ENCODE measurements at places on chromosomes 3 and 15.

- no peak for DNase-seq
These were observed 26.2 kb downstream of the RBP2 start for GRCh38 chr3:139450159-139450558.

DNA sequence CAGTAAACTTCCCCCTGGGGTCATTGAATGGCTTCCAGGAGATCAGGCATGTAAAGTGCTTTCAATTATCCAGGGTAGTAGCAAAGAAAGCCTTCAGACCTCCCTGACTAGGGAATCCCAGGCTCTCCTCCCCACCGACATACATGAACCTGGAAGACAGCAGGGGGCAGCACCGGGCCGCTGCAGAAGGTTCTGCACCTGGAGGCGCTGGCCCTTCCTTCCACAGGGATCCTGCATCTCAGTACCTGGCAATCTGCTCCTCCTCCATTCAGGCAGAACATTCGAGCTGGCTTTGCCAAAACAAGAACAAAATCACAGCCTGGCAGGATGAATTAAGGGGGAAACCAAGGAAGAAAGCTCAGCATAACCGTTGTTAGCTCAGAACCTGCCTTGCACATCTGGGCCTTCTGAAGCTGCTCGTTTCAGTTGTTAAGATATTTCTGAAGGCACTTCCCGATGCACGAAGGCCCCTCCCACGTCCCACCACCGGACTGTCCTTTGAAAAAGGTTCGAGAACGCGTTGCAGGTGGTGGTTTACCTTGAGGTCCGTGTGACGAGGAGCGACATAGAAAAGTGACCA, 237.7 kb downstream of the SLCO3A1 start:
- no peak for DNase-seq

DNA sequence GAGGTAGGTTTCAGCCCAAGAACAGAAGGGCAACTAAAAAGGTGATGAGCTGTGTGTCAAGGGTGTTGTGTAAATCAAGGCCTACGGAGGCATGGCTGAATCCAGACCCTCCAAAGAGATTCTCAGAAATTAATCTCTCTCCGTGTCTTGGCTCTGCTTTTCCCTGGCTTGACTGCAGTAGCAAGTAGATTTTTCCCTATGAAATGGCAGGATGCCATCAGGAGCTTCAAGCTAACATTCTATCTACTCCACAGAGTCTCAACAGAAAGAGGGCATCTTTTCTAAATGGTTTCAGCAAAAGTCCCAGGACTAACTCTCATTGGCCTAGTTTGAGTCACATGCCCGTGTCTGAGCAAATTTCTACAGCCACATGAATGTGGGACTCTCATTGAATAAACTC, 58.3 kb downstream of the LSM3 start:
- DNase-seq = no peak

DNA sequence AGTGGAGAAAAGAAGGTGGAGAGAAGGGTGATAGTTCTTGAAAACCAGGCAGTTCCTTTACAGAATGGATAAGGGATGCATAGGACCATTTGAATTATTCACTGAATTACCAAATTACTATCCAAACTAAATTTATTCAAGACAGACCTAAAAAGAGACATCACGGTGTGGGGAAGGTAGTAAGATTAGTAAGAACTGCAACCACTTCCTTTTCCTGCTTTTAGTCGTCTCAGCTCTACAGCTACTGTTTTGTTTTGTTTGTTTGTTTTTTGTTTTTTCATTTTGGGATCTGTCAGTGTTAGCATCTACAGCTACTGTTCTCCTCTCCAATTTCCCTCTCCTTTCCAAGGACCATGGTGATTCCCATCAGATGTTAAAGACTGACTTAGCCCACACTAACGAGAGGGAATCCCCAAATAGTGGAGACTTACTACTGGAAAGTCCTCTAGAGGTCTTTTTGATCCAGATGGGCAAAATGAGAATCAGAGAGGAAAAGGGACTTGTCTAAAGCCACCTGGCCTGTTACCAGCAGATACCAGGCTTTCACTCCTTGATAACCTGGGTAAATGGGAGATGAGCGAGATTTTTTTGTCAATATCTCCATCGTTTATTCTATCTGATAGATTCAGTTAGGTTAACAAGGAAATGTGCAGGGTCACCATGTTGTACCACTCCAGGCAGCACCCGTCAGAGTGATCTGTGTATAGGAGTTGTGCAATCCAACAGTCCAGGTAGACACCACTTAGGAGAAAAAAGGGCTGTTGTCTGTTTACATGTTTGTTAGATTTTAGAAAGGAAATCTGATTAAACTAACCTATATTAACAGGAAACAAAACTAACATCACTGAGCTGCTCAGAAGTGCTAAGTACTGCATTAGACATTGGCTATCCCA, 6.0 kb downstream of the HCLS1 start:
- no peak for DNase-seq

GRCh38 chr3:147413686-147414389, 4.7 kb downstream of the ZIC1 start:
- DNase-seq = no peak

- no peak for DNase-seq
These were observed 621.4 kb downstream of the PDCD6IP start for GRCh38 chr3:34419801-34420200.

DNA sequence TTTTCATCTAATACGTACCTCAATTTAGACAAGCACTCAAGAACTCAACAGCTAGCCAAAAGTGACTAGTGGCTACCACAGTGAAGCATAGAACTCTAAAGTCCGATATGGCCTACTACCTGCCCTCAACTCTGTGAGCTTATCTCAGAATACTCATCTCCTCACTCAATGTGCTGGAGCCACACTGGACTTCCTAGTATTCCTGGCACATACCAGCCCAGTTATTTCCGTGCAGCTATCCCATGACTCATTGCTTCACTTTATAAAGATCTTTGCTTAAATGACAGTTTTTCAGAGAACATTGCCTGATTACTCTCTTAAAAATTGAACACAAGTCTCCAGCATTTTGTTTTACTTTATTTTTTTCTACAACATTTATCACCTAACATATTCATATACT, 524.7 kb downstream of the PYDC2 start:
- no peak for DNase-seq

- DNase-seq = no peak
These were observed 62.6 kb downstream of the SMAD3 start for GRCh38 chr15:67127965-67128364.

DNA sequence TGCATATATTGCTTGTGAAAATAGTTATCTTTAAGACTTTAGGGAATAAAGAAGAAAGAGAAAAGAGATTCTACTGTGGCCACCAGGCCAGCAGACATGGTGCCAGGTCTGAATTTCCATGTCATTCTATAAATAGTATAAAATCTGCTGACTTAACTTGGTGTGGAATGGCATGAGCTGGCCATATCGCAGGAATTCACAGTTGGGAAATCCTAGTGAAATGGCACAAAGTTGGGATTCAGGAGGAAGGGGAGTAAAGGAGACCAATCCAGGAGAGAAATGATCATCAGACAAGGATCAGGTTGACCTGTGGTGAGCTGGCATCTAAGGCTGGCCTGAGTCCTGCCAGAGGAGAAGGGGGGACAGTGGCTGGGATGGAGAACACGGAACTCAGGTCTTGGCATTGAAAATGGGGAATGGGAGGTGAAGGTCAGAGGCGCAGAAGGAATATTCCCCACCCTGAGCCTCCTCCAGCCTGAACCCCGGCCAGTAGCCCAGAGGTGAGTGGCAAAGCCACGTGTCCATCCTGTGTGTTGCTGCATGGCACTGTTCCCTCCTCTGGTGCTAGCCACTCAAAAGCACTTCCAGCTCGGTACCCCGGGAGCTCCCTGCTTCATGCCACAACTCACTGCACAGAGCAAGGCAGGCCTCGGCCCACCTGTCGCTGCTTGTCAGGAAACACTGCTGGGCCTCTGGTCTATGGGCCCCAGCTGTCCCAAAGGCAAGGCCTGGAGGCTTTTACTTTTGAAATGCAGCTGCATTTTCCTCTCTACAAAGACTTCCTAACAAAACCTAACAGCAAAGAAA, 51.4 kb downstream of the SSUH2 start:
- no peak for DNase-seq

DNA sequence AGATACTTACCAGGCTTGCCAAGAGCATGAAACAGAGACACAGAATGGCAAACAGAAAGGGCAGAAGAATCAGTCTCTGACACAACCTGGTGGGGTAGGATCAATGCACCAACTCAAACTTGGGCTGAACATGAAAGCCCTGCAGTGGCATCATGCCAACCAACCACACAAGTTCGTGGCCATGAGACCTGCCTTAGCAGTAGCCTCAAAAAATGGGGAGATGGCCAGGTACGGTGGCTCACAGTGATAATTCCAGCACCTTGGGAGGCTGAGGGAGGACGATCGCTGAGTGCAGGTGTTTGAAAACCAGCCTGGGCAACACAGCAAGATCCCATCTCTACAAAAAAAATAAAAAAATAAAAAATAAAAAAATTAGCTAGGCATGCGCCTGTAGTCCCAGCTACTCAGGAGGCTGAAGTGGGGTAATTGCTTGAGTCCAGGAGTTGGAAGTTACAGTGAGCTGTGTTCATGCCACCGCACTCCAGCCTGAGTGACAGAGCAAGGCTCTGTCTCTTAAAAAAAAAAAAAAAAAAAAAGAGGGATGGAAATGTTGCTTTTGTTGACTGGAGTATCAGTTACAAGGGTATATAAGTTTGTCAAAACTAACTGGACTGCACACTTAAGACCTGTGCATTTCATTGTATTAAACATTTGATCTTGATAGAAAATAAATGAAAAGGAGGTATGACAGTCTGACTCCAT, 93.4 kb downstream of the XXYLT1 start:
- no peak for DNase-seq

- no peak for DNase-seq
These were observed 17.8 kb downstream of the SPATA12 start for GRCh38 chr3:57078344-57078634.

DNA sequence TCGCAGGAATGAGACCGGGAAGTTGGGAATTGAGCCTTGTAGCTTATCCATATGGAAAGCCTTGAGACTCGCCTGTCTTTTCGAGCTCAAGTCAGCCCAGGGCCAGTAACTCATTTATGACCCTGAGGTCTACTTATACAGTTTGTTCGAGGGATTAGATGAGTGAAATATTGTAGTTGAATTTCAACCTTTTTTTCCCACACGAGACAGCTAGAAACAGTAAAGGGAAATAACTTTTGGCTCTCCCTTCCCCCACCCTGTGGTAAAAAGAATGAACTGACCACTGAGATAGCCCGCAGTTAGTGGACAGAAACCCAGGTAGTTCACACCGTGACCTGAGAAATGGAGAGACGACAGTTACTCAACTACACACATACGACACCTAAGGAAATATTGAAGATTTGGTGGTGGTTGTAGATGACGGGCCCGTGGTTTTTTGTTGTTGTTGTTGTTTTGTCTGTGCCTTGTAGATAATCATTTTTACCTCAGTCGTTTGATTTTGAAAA, 841 bp downstream of the EIF3J start:
- no peak for DNase-seq

- no peak for DNase-seq
These were observed 61.0 kb upstream of the SEC61A1 start for GRCh38 chr3:127991251-127991650.

GRCh38 chr3:83523470-83524073, 1435.2 kb upstream of the CADM2 start:
- peak; percentile 76 for DNase-seq

DNA sequence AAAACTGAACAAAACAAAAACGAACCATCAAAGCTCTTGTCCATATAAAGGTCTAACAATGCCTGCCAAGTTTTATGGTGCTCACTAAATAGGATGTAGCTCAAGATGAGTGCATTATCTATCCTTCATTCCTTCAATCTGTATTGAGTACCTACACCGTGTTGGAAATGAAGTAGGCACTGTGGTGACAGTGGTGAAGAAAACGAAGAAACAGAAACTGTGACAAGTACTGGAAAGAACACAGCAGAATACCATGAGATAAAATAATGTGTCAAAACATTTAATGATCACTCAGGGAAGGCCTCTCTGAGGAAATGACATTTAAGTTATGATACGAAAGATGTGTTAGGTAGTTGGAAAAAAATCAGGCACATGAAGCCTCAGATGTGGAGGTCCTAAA, 36.2 kb downstream of the CBLB start:
- no peak for DNase-seq

GRCh38 chr3:99108508-99108907, 207.0 kb upstream of the DCBLD2 start:
- DNase-seq = no peak

GRCh38 chr3:45472795-45473194, 84.4 kb downstream of the LARS2 start:
- DNase-seq = no peak

- DNase-seq = no peak
These were observed 2.5 kb downstream of the AEN start for GRCh38 chr15:88623632-88624031.

DNA sequence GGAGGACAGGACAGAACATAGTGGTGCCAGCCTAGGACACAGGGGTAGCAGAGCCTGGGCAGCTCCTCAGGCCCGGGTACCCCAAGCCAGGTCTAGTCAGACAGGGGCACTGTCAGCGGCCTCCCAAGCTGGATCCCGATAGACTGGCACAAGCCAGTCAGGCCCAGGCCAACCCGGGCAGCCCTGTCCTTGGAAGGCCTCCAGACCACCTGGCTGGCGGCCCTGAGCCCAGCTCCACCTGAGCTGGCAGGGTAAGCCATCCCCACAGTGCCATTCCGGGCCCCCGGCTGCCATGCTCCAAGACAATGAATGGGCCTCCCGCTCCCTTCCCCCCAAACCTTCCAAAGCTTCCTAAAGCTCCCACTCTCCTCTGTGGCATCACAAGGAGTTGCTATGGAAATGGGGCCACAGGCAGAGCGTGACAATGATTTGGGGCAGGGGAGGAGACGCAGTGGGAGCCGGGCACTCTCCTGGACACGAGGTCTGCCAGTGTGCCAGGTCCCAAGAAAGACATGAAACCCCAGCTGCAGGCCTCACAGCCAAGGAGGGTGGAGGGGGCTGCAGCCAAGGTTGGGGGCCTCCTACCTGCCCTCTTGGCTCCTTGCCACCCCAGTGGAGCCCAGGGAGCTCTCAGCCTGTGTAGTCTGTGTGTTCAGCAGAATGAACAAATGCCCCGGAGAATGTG, 165.6 kb upstream of the LINGO1 start:
- DNase-seq = no peak

GRCh38 chr15:65177901-65178300, 7.2 kb downstream of the CLPX start:
- no peak for DNase-seq
